ENCODE measurements at places on chromosomes 5 and 9. TPM values are rescaled to one million over a fixed set of nuclear protein-coding genes. Genes with fewer than 3 reads are reported as not detected.

DNA sequence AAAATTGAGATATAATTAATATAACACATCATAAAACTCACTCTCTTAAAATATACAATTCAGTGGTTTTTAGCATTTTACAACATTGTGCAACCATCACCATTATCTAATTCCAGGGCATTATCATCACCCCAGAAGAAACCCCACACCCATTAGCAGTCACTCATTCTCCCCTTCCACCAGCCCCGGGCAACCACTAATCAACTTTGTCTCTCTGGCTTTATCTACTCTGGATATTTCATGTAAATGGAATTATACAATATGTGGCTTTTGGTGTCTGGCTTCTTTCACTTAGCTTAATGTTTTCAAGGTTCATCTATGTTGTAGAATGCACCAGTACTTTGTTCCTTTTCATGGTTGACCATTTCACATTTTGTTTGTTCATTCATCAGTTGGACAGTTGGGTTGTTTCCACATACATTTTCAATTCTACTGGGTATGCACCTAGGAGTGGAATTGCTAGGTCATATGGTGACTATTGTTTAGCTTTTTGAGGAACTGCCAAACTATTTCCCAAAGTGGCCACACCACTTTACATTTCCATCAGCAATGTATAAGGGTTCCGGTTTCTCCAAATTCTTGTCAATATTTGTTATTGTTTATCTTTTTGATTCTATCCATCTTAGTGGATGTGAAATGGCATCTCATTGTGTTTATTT lies 62.4 kb downstream of the MARCHF3 start:
- peaks cover 15% of the 10 kb centered on the region for H3K4me1 ChIP-seq
- no peaks in the 10 kb centered on the region for H3K36me3 ChIP-seq
- no peaks in the 10 kb centered on the region for H3K27me3 ChIP-seq
- H3K4me3 ChIP-seq = no peak overlapping the region
- H3K27ac ChIP-seq = no peak overlapping the region

- no peak overlapping the region for H3K4me3 ChIP-seq
- H3K27me3 ChIP-seq = no peaks in the 10 kb centered on the region
- DNase-seq = no peak
- H3K4me1 ChIP-seq = no peaks in the 10 kb centered on the region
These were observed 121.0 kb upstream of the CD180 start for GRCh38 chr5:67317603-67318002.

- no peaks in the 10 kb centered on the region for H3K36me3 ChIP-seq
- peak overlapping the region; percentile 7 for H3K4me3 ChIP-seq
- DNase-seq = peak; percentile 86
- peak overlapping the region; percentile 42 for H3K27ac ChIP-seq
- H3K27me3 ChIP-seq = peaks cover 22% of the 10 kb centered on the region
These were observed 235.3 kb downstream of the SYK start for GRCh38 chr9:91036826-91037510.

DNA sequence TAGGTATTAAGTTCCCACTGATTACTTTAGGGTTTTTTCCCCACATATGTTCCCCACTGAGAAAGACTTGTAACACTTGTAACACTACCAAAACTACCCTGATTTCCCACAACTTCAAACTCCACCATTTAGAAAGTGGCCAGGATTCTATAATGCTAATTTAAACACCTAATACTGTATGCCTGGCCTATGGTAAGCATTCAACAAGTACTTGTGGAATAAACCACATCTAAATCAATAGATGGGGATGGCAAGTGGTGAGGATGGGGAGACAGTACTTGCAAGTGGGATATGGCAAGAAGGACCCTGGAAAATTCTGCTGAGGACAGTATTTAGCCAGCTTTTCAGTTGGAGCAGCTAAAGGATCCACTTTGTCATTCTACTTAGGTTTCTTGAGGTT lies 210.7 kb downstream of the EBF1 start:
- H3K36me3 ChIP-seq = no peaks in the 10 kb centered on the region
- H3K4me1 ChIP-seq = no peaks in the 10 kb centered on the region
- H3K27ac ChIP-seq = no peak overlapping the region
- DNase-seq = no peak
- H3K27me3 ChIP-seq = peaks cover 7% of the 10 kb centered on the region
- H3K4me3 ChIP-seq = no peak overlapping the region

SLC24A2 gene
- not detected for total RNA-seq

DNA sequence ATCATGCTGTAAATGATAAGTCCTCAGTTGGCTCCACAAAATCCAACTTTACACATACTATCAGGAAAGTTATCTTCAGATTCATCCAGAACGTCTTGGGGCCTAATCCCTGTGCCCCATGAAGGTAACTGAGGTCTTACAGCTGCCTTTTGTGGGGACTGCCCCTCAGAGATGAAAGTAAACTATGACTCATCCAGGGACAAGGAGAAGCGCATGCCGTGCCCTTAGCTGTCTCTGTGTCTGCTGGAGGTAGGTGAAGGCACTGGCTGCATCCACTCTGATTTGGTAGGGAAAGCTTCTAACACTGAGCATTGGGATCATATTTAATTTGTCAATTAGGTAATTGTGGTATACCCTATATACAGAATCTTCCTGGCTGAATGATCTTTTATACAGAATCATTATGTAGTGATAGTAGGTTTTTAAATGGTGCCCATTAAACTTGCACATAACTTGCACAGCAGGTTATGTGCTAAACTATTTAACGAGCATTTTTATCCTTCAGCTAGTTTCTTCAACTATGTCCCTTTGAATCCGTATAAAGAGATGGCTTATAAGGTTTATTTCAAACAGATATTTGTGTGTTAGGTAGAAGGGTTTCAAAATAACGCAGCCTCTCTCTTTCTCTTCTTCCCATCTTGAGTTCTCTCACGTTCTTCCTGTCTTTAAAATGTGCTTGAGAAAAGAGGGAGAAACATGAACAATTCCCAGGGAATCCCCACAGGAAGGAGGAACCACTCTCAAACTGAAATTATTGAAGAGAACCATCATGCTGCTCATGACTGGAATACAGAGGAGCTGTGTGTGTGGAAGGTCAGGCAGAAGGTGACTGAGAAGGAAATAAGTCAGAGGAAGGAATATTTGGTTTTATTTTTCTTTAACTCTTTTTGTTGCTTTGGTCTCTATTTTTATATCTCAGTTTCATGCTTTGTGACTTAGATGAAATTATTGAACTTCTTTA lies 250.9 kb downstream of the CD180 start:
- peaks cover 28% of the 10 kb centered on the region for H3K27me3 ChIP-seq
- peak; percentile 56 for DNase-seq
- no peak overlapping the region for H3K4me3 ChIP-seq
- H3K36me3 ChIP-seq = no peaks in the 10 kb centered on the region
- no peak overlapping the region for H3K27ac ChIP-seq

MEGF10 gene
- total RNA-seq = not detected

DNA sequence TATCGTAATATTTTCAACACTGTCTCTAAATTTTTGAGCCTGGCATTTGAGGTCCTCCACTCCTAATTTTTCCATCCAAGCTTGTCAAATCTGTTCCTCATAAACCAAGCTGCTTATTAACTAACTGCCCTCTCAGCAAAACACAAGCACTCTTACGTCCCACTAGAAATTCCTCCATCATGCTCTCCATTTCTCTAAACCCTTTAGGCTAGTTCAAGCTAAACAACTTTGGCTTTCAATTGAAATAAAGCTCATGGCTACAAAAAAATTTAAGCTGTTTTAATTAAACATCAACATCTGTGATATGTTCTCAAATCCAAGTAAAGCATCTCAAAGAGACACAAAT lies 45.7 kb downstream of the RNF145 start:
- H3K36me3 ChIP-seq = peaks cover 33% of the 10 kb centered on the region
- H3K4me3 ChIP-seq = no peak overlapping the region
- DNase-seq = no peak
- peak overlapping the region; percentile 66 for H3K27ac ChIP-seq
- H3K27me3 ChIP-seq = no peaks in the 10 kb centered on the region

Measured in activated CD4-positive, alpha-beta memory T cell treated with anti-CD3 and anti-CD28 coated beads for 36 hours (primary cell).